Stimulated activated CD4-positive, alpha-beta T cell treated with anti-CD3 and anti-CD28 coated beads, Interleukin-15, amount 100 ng/mL, for 48 hours (primary cell): ENCODE measurements at places on chromosomes 16 and 17.

DNA sequence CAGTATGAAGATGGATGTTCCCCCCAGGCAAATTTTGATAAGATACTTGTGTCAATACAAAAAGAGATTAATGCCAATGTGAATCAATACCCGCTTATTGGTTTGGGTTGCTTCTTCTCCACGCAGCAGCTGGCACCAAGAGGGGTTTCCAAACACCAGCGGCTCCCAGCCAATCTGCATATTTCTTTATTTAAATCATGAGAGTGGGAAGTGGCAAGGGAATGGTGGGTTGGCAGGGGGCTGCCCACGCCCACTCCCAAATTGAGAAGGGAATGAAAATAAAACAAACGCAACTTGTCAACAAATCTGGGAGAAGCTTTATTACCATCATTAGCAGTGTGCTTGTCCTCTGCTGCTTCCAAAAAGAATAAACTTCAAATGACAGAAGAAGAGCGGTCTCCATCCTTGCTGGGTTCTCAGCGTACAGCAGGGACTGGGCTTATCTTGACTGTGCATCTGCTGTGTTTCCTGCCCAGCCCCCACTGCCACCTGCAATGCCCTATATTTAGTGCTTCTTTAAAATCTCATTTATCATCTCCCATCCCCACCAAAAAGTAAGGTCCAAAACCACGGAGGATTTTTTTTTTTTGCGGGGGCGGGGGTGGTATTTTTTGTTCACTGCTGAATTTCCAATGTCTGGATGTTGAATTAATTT, 34.9 kb upstream of the C16orf78 start:
- no peak for DNase-seq

GRCh38 chr17:50865060-50865867, 890 bp downstream of the TOB1 start:
- DNase-seq, result peak; percentile 20

GRCh38 chr17:41971721-41972523, 5.3 kb downstream of the CNP start:
- DNase-seq, result no peak

DNA sequence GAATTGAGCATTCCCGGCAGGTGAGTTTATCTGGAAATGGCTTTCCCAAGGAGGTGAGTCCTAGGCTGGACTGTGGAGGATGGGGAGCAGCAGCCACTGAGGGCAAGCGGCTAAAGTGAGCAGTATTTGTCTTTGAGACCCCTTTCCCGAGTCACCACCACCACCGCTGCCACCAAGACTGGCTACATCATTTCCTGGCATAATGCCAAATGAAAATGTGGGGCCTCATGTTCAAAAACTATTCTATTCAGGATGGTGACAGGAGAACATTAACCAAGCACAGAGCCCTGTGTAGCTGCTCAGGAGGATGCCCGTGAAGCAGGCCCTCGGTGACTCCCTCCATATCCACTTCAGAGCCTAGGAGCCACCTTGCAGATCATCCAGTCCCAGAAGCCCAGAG, 46.0 kb downstream of the NOG start:
- no peak for DNase-seq

DNA sequence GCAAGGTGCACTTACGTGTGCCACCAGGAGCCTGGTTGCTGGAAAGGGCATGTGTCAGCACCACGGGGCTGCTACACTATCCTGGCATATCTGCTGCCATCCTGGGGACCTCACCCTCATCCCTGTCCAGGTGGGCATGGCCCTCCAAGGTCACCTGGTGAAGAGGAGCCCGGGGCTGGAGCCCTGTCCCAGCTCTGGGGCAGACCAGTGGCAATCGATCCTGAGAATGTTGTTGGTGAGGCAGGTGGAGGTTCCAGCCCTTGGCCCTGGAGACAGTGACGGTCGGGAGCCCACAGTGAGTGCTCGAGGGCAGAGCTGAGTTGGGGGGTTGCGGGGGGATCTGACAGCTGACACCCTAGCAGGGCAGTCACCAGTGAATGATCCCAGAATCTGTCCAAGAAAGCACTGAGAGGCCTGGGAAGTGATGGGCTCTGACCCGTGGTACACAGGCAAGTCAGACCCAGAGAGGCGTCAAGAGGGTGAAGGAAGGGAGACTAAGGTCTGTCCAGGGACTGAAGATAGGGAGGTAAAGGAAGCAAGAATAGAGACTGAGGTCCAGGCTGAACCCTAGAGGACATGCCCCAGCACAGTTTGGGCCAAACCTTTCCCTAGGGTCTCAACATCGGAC, 17.6 kb downstream of the POLR3K start:
- no peak for DNase-seq

- DNase-seq, result no peak
These were observed 39.7 kb upstream of the GHDC start for GRCh38 chr17:42233994-42234393.

DNA sequence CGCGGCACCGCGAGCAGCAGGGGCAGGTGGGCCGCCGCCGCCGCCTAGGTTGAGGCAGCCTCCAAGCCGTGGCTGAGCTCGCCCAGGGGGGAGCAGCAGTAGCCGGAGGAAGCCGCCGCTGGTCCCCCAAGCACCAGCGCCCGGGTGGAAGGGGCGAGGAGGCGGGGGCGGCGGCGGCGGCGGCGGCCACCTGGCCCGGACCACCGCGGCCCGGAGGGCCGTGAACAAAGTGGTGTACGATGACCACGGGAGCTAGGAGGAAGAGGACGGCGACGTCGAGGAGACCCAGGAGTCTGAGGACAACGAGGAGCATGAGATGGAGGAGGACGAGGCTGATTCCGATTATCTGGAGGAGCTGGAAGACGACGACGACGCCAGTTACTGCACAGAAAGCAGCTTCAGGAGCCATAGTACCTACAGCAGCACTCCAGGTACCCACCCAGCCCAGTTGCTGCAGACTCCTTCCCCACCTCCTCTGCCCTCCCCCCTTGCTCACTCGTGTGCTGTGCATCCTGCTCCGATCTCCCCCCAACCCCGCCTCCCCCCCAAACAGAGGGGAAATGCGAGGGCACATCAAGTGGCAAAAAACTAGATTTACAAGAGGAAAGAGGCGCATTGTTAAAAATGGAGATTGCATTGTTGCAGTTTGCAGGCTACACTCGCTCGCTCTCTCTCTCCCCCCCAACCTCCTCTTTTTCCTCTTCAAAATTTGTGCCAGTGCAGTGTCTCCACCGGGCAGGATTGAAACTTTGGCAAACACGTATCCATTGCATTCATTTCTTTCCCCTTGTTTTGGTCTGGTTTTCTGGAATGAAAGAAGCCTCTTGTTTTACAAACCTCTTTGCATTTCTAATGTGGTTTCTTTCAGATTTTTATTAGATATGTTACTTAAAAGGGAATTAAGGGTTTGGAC, 41.8 kb upstream of the AMZ2 start:
- DNase-seq, result no peak

DNA sequence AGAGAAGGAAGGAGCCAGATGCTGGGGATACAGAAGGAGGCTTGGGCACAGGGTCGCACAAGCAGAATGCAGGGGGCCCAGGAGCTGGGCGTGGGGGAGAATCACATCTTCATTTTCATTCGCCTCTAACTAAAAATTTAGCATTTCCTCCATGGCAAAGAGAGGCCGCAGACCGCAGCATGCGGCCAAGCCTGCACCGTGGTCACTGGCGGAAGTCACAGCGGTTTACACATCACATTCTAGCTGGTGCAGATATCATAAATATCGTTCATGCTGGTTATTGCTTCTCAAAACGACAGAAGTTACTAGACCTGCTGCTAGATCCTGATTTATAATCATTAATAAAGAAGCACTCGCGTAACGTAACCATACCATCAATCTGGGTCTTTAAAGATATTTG, 162.0 kb downstream of the NTN1 start:
- no peak for DNase-seq

- DNase-seq, result no peak
These were observed 557 bp downstream of the KCNG4 start for GRCh38 chr16:84239141-84239769.
